ENCODE measurements at places on chromosomes 5 and 9. TPM values are rescaled to one million over a fixed set of nuclear protein-coding genes. Genes with fewer than 3 reads are reported as not detected.

DNA sequence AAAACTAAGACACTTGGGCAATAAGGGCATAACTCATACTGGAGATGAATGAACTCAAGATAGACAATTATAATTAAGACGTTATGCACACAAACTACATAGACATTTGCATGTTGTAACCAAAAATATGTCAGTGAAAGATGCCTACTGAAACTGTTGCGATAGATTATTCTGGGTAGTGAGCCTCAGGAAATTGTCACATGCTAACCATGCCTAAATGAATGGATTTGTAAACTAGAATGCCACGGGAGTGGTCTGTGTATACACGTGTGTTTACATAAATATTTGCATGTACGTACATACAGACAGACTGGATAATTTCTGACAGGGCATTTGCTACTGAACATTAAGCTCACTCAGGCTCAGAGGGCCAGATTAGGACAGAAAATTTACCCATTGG is 1.2 kb downstream of the NIPSNAP3B start:
- no peak for DNase-seq

GRCh38 chr9:106874652-106875051 is 11.7 kb downstream of the ZNF462 start:
- no peak for DNase-seq

DNA sequence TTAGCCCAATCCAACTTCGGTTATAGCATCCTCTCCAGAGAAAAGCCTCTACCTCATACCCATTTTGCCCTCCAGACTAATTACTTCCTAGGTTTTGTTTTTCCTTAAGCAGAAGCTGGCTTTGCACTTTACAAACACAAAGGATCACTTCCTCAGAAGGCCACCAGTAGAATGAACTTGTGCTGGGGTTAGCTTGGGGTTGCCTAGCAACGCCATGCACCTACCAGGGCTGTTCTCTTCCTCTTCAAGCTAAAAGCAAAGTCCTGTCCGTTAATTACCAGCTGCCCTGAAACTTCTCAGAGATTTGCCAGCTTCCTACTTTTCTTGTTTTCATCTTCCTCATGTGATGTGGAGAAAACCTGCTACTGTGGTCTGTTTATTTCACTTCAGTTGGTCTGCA is 132.0 kb upstream of the WWC1 start:
- no peak for DNase-seq

DNA sequence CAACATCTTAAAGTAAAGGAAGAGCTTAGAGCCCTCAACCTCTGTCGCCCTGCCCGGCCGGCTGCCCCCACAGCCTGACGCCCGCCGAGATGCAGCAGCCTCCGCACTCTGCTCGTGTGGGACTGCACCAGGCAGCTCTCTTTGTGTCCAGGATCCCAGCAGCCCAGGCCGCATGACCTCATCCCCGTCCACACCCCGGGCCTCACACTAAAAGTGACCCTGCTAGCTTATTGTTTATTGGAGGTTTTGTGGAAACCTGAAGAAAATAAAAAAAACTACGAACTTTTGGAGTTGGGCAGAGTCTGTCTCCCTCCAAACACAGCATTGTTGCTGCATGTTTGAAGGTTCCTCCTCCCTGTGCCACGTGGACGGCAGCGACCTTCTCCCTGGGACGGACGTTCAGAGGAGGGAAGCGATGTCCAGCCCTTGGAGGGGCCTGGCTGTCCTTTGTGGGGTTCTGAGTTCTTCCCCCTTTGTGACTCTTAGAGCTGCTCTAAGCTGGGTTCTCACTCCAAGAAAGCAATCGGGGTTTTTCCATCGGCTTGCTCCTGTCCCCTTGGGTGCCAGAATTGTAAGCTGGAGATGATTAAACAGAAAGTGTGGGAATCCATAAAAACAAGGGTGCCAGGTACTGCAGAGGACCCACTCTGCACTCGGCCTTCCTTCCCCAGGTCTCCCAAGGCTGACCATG is 103.5 kb upstream of the COL5A1 start:
- DNase-seq: no peak

- DNase-seq: no peak
These were observed 3.2 kb downstream of the SLC22A4 start for GRCh38 chr5:132297211-132297940.

DNA sequence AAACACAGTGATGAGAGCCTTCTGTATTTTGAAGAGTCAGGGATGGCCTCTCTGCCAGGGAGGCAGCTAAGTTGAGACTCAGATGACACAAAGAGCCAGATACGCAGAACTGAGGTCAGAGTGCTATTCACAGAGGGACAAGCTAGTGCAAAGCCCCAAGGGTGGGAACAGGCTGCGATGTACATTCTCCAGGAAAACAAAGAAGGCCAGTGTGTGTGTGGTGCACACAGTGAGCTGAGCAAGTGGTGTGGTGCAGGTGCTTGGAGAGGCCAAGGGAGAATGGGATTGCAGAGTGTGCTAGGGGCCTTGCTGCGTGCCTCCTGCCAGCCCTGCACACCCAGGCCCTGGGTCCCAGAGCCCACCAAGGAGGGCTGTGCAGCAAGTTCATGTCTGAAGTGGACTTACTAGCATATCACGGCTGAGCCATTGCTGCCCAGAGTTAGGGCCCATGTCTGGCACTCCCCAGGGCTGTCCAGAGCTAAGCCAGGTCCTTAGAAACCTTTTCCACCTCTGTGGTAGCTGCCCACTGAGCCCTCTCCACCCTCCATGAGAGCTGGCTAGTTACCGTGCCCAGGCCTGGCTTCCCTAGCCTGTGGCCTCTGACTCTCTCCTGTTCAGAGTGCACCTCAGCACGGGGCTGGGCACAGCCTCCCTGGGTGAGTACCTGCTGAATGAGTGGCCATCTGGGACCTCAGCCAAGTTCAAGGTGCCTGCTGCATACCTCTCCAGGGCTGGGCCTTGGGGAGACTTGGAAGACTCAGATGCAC is 9.3 kb downstream of the SLC25A48 start:
- DNase-seq: no peak

- DNase-seq: no peak
These were observed 71.8 kb upstream of the TBC1D2 start for GRCh38 chr9:98327249-98327561.

GRCh38 chr9:127522727-127523126 is 71.4 kb downstream of the LRSAM1 start:
- DNase-seq: no peak

DNA sequence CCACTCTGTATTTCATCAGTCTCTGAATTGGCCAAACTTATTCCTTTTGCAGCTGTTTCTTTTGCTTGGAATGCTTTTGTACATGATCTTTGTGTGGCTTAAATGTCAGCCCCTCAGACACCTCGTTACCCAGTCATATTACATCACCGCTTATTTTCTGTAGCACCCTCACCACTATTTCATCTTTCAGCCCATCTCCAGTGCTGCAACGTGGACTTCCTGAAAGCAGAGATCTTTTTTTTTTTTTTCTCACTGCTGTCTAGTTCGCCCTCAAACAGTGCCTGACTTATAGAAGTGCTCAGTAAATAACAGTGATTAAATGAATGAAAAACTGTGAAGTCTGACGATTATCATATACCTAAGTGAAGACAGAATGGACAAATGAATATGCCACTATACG is 835 bp downstream of the SRA1 start:
- DNase-seq: no peak

DNA sequence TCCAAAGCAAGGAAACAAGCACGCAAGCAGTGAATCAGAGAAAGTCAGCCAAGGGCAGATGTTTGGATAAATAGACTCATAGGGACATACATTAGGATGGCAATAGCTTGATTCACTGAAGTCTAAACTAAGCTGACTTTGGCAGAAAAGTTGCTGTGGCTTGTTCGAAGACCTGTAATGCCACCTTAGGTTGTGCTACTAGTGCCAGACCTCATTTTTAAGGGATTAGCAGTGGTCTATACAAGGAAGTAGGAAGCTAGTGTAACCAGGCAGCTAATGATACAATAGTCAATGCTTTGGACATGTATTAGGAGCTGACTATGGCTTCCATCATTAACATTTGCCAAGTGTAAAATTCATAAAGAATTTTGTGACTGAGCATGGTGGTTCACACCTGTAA is 63.1 kb downstream of the FCHO2 start:
- no peak for DNase-seq

DNA sequence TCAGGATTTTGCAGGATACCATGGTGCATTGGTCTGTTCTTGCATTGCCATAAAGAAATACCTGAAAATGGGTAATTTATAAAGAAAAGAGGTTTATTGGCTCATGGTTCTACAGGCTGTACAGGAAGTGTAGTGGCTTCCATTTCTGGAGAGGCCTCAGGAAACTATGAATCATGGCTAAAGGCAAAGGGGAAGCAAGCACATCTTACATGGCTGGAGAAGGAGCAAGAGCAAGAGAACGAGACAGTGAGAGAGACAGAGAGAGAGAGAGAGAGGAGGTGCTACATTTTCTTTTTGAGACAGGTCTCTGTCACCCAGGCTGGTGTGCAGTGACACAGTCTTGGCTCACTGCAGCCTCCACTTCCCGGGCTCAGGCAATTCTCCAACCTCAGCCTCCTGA is 43.9 kb downstream of the P4HA2 start:
- no peak for DNase-seq

DNA sequence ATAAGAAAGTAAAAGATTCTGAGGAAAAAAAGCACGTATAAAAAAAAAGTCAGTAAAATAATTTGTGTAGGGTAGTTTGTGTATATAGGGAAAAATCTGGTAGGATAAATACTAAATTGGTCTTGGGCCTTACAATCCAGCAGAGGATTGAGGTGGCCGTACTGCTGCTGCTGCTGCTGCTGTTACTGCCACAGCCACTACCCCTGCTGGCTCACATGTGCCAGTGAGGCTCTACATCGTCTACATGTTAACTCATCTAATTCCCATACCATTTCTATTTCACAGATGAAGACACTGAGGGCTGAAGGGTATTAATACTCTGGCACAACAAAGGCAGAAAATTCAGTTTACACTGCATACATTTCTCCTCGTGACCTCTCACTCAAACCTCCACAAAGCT is 928.5 kb downstream of the TLE4 start:
- DNase-seq: no peak

DNA sequence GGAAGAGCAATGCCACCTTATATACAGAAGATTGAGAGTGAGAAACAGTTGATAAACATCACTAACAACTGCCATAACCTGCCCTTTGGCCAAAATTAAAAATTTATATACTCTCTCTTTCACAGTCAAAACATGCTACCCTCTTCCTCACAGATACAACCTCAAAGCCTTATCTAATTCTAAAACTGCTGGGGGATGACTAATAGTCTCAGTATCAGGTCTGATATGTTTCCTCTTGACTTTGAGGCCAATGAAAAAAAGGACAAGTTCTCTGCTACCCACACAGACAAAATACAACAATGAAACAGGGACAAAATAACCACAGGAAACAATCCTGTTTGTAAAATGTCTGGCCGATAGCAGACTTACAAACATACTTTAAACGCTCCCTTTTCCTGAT is 485.6 kb upstream of the NUDT12 start:
- no peak for DNase-seq

DNA sequence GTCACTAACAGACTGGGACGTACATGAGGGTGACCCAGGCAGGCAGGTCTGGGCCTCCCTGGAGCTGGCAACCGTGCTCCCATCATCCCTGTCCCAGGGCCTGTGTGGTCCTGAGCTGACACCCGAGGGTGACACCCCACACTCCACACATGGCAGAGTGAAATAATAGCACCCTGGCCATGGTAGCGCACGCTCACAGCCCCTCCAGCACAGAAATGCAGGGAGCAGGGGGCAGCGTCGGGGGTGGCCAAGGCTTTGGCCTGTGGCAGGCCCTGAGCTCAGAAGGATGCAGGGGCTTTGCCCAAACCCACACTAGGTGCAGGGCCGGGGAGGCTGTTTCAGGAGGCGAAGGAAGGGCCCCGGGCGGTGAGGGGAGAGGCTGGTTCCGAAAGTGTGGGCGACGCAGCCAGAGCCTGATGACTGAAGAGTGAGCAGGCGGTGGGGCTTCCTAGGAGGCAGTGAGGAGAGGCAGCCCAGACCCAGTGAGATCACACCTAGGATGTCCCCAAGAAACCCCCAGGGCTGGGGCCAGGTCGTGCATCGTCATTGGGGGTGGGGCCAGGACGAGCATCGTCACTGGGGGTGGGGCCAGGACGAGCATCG is 12.9 kb downstream of the OR2V2 start:
- DNase-seq: no peak

DNA sequence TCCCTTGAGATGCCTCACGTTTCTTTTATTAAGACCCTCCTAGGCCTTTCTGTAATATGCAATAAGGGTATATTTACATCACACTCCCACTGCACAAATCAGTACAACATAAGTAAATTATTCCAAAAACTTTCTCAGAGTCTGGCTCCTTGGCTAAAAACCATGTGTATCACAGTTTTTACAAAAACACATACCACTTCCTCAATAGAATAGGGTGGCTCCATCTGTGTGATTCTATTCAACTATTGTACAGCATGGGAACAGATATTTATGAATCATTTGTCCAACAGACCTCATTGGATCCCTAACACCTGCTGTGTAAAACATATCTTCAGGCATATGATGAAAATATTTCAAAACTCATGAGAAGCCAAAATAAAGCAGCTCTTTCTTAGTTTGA is 502.7 kb downstream of the EFNA5 start:
- DNase-seq: no peak

- DNase-seq: no peak
These were observed 1.5 kb upstream of the LYSMD3 start for GRCh38 chr5:90530736-90531487.

GRCh38 chr9:120982836-120983235 is 56.2 kb upstream of the TRAF1 start:
- no peak for DNase-seq

CMBL gene
- 16.8 TPM for total RNA-seq

LCN10 gene
- total RNA-seq: not detected

PPP3R2 gene
- total RNA-seq: not detected

TRAF2 gene
- 21.9 TPM for total RNA-seq

GPR107 gene
- 33.3 TPM for total RNA-seq

CCDC171 gene
- 0.58 TPM for total RNA-seq

DDX46 gene
- 39.7 TPM for total RNA-seq

TMEM171 gene
- total RNA-seq: 2.3 TPM

PLAC8L1 gene
- not detected for total RNA-seq

EPB41L4B gene
- 0.88 TPM for total RNA-seq

SPINK13 gene
- not detected for total RNA-seq

OSMR gene
- 22.8 TPM for total RNA-seq

Data from glomerular endothelial cell (primary cell).